ENCODE measurements at places on chromosomes 7 and 10. TPM values are rescaled to one million over a fixed set of nuclear protein-coding genes. Genes with fewer than 3 reads are reported as not detected.

Gene NACAD
- 0.18 TPM for total RNA-seq

Gene DENND2A
- total RNA-seq: 0.40 TPM

Gene WNT2
- not detected for total RNA-seq

Gene ANKRD2
- 4.2 TPM for total RNA-seq

Gene CFAP69
- 3.2 TPM for total RNA-seq

Gene TMEM196
- not detected for total RNA-seq

Gene ARID5B
- 2.8 TPM for total RNA-seq

Gene HHEX
- total RNA-seq: 16.6 TPM

Gene MAGI2
- 0.45 TPM for total RNA-seq

Gene SRGN
- total RNA-seq: 59.5 TPM

Gene NODAL
- not detected for total RNA-seq

Gene TYSND1
- total RNA-seq: 19.4 TPM

Gene MYPN
- 2.5 TPM for total RNA-seq

Gene SLC13A1
- total RNA-seq: not detected

Gene THNSL1
- total RNA-seq: 4.4 TPM

Gene COBL
- 4.9 TPM for total RNA-seq

Gene IL6
- total RNA-seq: 2.9 TPM

Gene RBP3
- total RNA-seq: not detected

Gene GSTO2
- 2.2 TPM for total RNA-seq

Gene CTAGE4
- not detected for total RNA-seq

Gene CCAR1
- 58.0 TPM for total RNA-seq

Gene CHCHD3
- total RNA-seq: 86.3 TPM

Gene MAT1A
- total RNA-seq: 0.11 TPM

Gene ERV3-1
- total RNA-seq: 3.3 TPM

Gene SEMA3E
- 3.1 TPM for total RNA-seq

Gene AOC1
- not detected for total RNA-seq

Gene C10orf53
- total RNA-seq: not detected

Gene IDI1
- 27.4 TPM for total RNA-seq

Gene SYT15B
- total RNA-seq: 3.6 TPM

Gene UCMA
- total RNA-seq: not detected

Measured in A549 treated with DMSO at 1 μM for 4 hours (cell line).